H9 (cell line): ENCODE measurements at places on chromosomes 16 and 17. TPM values are rescaled to one million over a fixed set of nuclear protein-coding genes. Genes with fewer than 3 reads are reported as not detected.

WDR45B gene
- total RNA-seq = 105 and 110 TPM in 2 replicates

EVPLL gene
- total RNA-seq = 0.61 TPM in 1 of 2 replicates, not detected in the other

KRT24 gene
- not detected in 2 replicates for total RNA-seq

VAT1L gene
- 33.8 and 34.1 TPM in 2 replicates for total RNA-seq

PYY gene
- 1.7 and 2.0 TPM in 2 replicates for total RNA-seq

CHRNE gene
- 0.31 and 0.61 TPM in 2 replicates for total RNA-seq

ASGR1 gene
- 5.2 and 5.9 TPM in 2 replicates for total RNA-seq

KRT28 gene
- not detected in 2 replicates for total RNA-seq

RPS2 gene
- 3,874 and 3,923 TPM in 2 replicates for total RNA-seq

DNA sequence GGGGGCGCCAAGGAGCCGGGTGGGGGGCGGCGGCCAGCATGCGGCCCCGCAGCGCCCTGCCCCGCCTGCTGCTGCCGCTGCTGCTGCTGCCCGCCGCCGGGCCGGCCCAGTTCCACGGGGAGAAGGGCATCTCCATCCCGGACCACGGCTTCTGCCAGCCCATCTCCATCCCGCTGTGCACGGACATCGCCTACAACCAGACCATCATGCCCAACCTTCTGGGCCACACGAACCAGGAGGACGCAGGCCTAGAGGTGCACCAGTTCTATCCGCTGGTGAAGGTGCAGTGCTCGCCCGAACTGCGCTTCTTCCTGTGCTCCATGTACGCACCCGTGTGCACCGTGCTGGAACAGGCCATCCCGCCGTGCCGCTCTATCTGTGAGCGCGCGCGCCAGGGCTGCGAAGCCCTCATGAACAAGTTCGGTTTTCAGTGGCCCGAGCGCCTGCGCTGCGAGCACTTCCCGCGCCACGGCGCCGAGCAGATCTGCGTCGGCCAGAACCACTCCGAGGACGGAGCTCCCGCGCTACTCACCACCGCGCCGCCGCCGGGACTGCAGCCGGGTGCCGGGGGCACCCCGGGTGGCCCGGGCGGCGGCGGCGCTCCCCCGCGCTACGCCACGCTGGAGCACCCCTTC, 484 bp downstream of the FZD2 start:
- peak; percentile 76 for DNase-seq

DNA sequence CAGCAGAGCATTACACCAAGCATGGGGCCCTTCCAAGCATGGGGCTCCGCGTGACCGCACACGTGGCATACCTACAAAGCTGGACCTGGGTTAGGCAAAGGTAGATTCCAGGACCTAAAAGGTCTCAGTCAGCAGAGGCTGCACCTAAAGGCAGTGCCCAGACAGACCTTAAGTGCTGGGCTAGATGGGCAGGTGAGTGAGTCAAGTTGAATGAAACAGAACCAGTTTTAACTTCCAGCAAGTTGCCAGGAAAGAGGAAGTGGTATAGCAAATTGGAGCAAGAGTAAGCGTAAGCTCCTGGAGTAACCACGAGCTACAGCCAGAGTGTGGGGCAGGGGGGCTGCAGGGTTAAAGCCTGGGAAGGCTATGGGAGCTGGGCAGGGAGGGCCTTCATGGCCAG, 49.5 kb downstream of the SRCIN1 start:
- DNase-seq = no peak

- DNase-seq = no peak
These were observed 230.5 kb upstream of the CACNG5 start for GRCh38 chr17:66604376-66604775.

DNA sequence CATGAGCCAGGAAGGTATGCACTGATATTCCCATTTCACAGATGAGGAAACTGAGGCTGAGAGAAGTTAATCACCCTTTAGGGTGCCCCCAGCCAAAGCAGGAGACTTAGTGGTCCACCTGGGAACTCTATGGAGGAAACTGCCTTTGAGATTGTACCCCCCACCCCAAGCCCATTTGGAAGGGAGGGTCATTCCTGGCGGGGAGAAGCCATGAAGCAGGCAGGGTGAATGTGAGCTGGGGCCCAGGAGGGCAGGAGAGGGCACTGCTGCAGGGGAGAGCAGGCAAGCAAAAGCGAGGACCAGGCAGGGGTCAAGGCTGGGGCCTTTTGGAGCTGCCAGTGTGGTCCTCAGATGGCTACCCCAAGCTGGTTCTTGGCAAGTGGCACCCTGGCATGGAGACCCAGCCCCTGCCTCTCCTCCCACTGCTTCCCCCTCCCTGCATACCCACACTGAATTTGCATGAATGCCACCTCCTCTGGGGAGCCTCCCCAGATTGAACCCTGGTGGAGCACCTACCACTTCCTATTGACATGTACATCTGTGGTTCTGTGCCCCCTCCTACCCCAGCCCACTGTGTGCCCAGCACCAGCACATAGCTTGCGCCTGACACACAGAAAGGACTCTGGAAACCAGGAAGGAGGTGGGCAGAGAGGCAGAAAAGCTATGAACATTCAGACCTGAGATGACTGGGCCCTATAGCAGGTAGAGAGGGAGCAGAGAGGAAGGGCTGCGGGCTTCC, 965 bp upstream of the TMC6 start:
- DNase-seq = no peak

GRCh38 chr16:23368469-23368868, 66.4 kb downstream of the SCNN1B start:
- DNase-seq = no peak

GRCh38 chr17:6867849-6868248, 36.3 kb upstream of the TEKT1 start:
- DNase-seq = no peak

GRCh38 chr17:61395409-61395982, 4.1 kb upstream of the TBX2 start:
- DNase-seq = peak; percentile 68

DNA sequence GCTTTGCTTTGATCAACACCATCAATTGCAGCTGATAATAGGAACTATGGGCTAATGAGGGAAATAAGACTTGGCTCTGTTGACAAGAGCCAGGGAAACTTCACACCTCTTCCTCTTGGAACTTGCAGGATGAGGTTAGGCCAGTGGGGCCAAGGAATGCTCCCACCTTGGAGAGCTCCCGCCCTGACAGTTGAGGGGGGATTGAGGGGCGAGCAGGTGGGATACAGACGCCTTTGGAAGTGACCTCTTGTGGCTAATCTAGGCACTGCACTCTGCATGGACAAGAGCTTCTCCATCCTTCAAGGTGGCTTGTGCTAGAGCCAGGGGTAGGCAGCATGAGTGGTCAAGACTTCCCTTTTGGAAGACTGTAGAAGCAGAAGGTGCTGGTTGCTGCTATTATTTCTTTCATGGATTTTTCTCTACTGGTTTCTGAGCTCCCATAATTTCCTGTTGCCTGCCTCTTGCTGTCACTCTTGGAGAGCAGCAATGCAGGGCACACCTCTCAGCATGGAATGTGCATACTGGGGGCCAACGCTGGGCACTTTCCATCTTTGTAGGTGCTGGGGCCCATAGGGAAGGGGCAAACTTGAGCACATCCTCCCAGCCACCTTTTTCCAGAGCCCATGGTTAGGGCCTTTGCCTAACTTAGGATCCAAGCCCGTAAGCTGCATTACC, 2.3 kb upstream of the PHF12 start:
- DNase-seq = peak; percentile 96

GRCh38 chr17:63774969-63775265, 947 bp downstream of the DDX42 start:
- no peak for DNase-seq

DNA sequence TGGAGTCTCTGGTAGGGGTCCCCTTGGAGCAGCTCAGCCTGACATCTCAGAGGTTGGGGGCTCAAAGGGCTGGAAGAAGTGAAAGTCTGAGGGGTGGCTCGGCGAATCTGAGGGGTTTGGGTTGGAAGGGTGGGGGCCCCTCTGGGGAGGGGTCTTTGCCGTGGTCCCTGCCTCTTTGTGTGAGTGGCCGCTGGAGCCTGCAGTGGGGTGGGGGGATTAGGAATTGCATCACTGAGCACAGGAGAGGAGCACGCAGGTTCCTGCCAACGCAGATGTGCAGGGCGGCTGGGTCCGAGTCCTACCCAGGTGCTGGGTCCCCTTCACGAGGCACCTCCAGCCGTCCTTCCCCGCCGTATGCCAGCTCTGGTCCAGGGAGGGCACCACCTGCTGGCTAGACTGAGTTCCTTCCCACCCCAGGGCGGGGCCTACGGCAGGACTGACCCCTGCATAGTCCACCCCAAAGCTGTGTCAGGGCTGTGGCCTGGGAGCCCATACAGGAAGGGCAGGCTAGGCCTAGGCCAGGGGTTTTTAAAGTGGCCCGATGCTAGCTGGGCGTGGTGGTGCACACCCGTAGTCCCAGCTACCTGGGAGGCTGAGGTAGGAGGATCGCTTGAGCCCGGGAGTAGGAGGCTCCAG, 9.9 kb downstream of the FMNL1 start:
- peak; percentile 87 for DNase-seq

GRCh38 chr17:80183581-80184422, 14.0 kb downstream of the CARD14 start:
- no peak for DNase-seq

DNA sequence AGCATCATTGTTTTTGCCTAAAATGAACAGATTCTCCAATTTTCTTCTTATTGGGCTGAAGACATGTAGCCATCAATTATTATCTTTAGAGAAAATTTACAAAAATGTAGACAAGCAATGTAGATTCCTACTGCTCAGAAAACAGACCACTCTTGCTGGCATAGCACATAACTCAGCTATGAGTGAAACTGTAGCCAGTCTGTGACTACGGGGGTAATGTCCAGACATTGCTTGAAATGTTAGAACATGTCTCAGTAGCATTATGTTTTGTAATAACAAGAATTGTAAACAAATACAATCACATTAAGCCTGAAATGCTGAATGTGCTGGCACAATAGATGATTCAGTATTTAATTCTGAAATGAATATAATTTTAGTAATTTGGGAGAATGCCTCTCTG, 265.7 kb upstream of the KCNJ16 start:
- no peak for DNase-seq

GRCh38 chr17:81242421-81243332, 3.6 kb downstream of the NDUFAF8 start:
- no peak for DNase-seq

DNA sequence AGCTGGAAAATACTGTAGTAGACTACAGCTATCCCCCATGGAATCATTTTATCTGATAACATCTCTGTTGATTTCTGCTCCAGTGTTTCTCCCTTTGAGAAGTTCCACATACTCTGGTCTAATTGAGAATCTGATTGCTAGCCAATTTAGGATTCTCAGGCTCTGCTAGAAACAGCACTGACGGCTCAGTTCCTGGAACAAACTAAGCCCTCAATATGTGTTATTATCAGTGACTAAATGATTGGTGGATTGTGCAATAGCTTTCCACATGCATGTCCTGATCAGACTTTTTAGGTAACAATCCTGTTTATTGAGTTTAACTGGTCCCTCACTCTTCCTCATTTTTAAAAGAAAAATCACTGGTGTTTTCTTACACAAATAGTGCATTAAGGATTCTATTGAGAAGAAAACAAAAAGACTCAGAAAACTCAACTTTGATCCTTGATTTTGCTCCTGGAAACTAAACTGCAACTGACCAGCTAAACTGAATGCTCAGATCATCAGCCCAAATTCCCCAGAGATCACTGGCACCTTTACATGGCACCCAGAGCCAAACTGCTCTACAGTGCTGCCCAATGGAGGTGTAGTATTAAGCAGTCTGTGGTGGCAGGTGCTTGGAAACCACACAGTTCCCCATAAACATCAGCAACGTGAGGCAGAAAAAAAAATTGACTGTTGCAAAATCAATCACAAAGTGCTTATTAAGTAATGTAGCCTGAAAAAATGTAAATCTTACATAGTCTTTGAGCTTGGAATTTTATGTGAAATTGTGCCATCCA, 423.7 kb downstream of the TOX3 start:
- no peak for DNase-seq

DNA sequence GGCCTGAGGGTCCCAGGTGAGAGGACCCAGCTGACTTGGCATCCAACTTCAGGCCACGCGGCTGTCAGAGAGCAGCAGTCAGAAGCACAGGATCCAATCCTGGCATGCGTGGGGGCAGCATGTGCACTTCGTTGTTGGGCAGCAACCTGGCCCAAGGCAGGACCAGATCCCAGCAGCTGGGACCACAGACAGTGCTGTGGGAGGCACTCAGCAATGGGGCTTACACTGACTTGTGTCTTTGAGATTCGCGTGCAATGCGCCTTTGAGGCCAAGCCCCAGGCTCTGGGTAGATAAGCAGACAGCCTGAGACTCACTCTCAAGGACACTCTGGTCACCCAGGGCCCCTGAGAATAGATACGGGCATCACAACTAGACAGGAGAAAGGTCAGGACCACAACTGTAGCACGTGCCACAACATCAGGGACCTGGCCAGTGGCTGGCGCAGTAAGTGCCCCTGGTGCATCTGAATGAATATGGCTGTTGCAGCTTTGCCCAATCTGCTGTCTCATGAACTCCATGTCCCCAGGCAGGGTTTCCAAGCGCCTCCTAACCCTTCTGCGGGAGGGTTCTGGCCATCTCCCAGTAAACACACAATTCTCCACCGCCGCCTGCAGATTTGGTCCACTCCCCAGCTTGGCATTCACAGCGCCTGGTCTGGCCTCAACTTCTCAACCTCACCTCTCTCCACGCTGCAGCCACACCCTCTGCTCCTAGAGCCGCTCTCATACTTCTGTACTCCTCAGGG, 3.2 kb downstream of the PAM16 start:
- DNase-seq = no peak

DNA sequence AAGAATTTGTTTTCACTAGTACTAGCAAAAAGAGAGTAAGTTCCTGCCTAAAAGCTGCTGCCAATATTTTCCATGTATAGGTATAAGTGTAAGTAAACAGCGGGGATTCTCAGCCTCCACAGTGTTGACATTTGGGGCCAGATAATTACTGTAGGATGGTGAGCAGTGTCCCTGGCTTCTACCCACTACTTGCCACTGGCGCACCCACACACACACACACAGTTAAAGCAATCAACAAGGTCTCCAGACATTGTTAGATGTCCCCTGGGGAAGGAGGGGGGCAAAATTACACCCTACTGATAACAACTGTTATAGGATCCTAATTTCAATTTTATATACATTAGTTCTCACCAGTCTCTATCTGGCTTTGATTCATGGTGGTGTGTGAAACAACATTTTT, 417.0 kb upstream of the PSMD7 start:
- no peak for DNase-seq

DNA sequence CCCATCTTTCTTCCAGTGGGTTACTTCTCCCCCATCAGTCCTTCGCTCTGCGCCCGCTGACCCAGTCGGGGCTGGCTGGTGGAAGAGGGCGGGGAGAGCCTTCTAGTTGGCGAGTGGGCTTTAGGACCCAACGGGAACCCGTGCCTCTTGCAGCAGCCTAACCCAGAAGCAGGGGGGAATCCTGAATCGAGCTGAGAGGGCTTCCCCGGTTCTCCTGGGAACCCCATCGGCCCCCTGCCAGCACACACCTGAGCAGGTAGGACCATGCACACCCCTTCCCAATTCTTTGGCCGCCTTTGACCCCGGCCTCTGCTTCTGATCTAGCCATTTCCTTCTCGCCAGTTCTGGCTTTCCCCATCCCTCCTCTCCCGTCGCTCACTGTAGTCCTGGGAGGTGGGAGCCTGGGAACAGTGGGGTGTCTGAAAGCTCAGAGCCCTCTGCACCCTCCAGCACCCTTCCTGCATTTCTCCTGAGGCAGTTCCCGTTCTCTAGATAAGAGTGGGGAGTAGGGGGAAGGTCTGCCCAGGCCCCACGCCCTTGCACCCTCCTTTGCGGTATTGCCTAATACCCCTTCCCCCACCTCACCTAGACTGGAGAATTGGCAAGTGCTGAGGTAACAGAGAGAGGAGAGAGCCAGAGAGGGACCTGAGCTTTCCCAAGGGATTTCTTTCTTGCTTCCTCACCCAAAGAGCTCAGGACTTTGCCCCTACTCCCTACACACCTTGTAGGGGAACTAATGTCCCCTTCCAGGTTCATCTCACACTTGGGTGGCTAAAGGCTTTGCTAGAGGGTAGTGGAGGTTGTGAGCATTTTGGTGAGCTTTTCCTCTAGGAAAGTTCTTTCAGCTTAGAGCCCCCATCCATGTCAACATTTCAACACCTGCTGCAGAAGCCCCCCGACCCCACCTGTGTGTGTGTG, at the start of gene RARA:
TSS of gene RARA (plus strand) at position 150 of the 918 bp plus-strand sequence. CDS start 22,039 bp downstream, outside the sequence.
- DNase-seq = peak; percentile 93
